ENCODE measurements at places on chromosomes 5 and 9.

- peak; percentile 25 for DNase-seq
Observed at GRCh38 chr5:115842089-115842935, 577 bp downstream of the AP3S1 start.

GRCh38 chr9:223152-223551 lies 8.5 kb downstream of the DOCK8 start:
- no peak for DNase-seq

GRCh38 chr9:11352612-11353011 lies 739.8 kb upstream of the PTPRD start:
- no peak for DNase-seq

DNA sequence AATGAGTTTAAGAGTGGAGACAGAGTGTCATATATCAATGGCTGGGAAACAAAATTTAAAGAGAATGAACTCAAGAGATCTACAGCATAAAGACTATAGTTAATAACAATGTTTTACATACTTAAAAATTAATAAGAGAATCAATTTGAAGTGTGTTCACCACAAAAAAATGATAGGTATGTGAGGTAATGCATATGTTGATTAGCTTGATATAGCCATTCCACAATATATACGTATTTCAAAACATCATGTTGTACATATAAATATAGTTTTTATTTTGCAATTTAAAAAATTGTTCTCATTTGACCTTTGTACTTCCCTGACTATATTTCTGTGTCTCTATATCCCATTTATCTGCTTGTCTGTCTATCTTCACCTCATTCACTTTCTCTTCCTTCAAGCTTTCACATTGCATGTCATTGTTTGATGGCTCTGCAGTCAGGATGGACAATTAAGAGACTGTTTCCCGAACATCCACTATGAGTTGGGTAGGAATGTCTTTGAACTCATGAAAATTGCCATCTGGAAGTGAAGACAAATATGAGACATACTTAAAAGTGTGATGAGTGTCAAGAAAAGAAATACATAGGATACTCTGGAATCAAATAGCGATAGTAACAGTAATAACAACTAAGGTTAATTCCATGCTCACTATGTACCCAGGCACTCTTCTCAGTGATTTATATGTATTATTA lies 359.9 kb upstream of the ACTBL2 start:
- DNase-seq, result no peak

- no peak for DNase-seq
Observed at GRCh38 chr5:160833806-160834205, 18.2 kb downstream of the ATP10B start.

DNA sequence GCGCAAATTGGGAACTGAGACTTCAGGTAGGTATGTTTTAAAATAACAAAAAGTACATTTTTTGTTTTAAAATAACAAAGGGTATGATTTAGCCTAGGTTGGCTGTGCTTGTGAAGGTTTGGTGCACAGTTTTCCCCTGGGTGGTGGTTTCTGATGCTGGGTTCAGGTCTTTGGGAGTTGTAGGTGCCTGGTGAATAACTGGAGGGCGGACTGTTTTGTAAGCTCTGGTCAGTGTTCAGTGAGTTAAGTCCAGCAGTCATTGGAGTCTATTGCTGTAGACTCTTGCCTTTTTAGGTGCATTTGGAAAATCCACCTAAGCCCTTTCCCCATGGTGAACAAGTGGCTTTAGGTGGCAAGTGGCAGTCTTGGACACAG lies 43.9 kb downstream of the RAI14 start:
- DNase-seq, result no peak

- no peak for DNase-seq
Observed at GRCh38 chr9:106637486-106637885, 225.5 kb upstream of the ZNF462 start.

GRCh38 chr9:131043646-131044045 lies 34.7 kb downstream of the LAMC3 start:
- DNase-seq, result no peak
